Activated CD8-positive, alpha-beta T cell treated with anti-CD3 and anti-CD28 coated beads for 36 hours (primary cell): ENCODE measurements at places on chromosomes 1 and 21. TPM values are rescaled to one million over a fixed set of nuclear protein-coding genes. Genes with fewer than 3 reads are reported as not detected.

- no peak overlapping the region for H3K4me3 ChIP-seq
- H3K27ac ChIP-seq, result no peak overlapping the region
- peaks cover 4% of the 10 kb centered on the region for H3K27me3 ChIP-seq
- DNase-seq, result no peak
- H3K36me3 ChIP-seq, result no peaks in the 10 kb centered on the region
- H3K4me1 ChIP-seq, result no peaks in the 10 kb centered on the region
Observed at GRCh38 chr1:221625026-221625425, 116.9 kb downstream of the DUSP10 start.

CELA2B gene
- total RNA-seq, result not detected

- H3K36me3 ChIP-seq, result no peaks in the 10 kb centered on the region
- no peak overlapping the region for H3K4me3 ChIP-seq
- H3K27me3 ChIP-seq, result no peaks in the 10 kb centered on the region
- no peaks in the 10 kb centered on the region for H3K4me1 ChIP-seq
- no peak for DNase-seq
Observed at GRCh38 chr1:219105893-219106292, 67.8 kb upstream of the LYPLAL1 start.

DNA sequence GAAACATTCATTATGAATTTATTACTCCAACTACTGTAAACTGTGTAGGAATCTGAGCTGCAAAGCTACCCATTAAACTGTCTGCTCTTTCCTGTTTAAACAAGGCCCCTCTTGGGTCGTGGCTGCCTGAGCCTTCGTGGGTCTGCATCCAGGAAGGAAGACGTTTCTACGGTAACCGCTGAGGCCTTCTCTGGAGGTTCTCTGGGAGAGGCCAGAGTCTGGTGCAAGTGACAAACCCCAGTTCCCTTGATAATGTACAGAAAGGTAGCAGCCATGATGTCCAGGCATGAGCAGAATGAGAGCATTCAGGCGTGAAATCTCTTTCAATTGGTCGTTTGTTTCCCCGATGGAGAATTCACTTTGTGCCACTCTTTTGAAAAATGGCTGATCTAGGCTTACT is 350.2 kb downstream of the PLPP3 start:
- H3K27me3 ChIP-seq, result no peaks in the 10 kb centered on the region
- H3K4me1 ChIP-seq, result no peaks in the 10 kb centered on the region
- H3K4me3 ChIP-seq, result no peak overlapping the region
- DNase-seq, result no peak
- no peaks in the 10 kb centered on the region for H3K36me3 ChIP-seq

ETNK2 gene
- 1.4 TPM for total RNA-seq

MTMR11 gene
- total RNA-seq, result 0.86 TPM

CACHD1 gene
- total RNA-seq, result 2.2 TPM

DNA sequence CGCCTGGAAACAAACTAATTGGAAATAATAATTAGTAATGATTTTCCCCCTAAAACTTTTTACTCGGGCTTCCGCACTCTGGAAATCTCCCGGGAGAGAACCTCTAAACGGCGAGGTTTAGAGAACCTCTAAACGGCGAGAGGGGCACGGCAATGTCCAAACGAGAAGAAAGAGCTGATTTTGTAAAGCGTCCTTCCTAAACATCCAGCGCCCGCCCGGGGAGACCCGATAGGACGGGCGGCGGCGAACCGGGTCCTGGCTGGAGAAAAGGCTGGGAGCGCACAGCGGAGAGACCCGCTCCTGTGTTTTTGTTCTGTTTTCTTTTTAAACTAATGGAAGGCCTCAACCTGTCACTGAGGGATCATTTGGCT is 1.6 kb downstream of the PAX7 start:
- H3K4me3 ChIP-seq, result no peak overlapping the region
- H3K36me3 ChIP-seq, result no peaks in the 10 kb centered on the region
- no peak for DNase-seq
- peaks cover 13% of the 10 kb centered on the region for H3K4me1 ChIP-seq
- H3K27ac ChIP-seq, result no peak overlapping the region
- peaks cover 83% of the 10 kb centered on the region for H3K27me3 ChIP-seq

VHLL gene
- total RNA-seq, result 0.43 TPM

- H3K36me3 ChIP-seq, result peaks cover 6% of the 10 kb centered on the region
- peaks cover 23% of the 10 kb centered on the region for H3K4me1 ChIP-seq
- H3K27me3 ChIP-seq, result peaks cover 5% of the 10 kb centered on the region
- no peak overlapping the region for H3K27ac ChIP-seq
- DNase-seq, result peak; percentile 25
Observed at GRCh38 chr1:83692524-83693381, 306.2 kb downstream of the TTLL7 start.

DNA sequence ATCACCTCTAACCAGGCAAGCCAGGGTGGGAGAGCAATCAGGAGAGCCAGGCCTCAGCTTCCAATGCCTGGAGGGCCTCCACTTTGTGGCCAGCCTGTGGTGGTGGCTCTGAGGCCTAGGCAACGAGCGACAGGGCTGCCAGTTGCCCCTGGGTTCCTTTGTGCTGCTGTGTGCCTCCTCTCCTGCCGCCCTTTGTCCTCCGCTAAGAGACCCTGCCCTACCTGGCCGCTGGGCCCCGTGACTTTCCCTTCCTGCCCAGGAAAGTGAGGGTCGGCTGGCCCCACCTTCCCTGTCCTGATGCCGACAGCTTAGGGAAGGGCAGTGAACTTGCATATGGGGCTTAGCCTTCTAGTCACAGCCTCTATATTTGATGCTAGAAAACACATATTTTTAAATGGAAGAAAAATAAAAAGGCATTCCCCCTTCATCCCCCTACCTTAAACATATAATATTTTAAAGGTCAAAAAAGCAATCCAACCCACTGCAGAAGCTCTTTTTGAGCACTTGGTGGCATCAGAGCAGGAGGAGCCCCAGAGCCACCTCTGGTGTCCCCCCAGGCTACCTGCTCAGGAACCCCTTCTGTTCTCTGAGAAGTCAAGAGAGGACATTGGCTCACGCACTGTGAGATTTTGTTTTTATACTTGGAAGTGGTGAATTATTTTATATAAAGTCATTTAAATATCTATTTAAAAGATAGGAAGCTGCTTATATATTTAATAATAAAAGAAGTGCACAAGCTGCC is 19.8 kb downstream of the CSF1 start:
- no peak overlapping the region for H3K27ac ChIP-seq
- H3K27me3 ChIP-seq, result no peaks in the 10 kb centered on the region
- H3K36me3 ChIP-seq, result peaks cover 29% of the 10 kb centered on the region
- peaks cover 7% of the 10 kb centered on the region for H3K4me1 ChIP-seq
- no peak for DNase-seq

TNFRSF8 gene
- total RNA-seq, result 1.5 TPM

OR10J5 gene
- not detected for total RNA-seq

DNA sequence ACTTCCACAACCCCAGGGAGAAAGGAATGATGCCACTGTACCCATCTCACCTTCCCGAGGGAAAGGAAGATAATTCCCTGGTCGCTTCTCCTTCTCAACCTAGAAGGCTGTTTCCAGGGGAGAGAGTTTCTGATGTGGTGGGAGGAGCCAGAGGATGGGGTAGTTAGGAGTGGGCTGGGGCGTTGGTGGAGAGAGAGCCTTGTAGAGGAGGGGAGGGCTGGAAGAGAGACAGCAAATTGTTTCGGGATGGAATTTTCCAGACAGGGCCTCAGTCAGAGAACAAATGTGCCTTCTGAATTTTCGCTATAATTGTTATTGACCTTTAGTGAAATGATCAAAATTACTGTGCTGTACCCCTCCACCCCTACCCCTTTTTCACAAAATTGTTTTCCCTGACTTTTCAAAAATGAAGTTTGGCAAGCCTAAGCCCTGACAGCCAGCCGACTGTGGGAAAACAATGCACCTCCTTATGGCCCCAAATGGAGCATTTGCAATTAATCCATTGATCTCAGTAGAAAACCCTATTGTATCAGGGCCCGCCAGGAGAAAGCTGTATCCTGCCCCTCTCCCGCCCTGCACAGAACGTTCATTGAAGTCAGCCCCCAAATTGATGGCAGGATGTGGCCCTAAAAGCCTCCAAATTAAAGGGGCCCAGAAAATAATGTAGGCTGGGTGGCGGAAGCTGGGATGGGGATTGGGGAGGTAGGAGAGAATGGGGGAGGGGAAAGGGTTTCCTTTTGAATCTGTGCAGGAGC is 69.1 kb upstream of the JUN start:
- H3K4me1 ChIP-seq, result peaks cover 17% of the 10 kb centered on the region
- H3K27me3 ChIP-seq, result no peaks in the 10 kb centered on the region
- DNase-seq, result no peak
- no peaks in the 10 kb centered on the region for H3K36me3 ChIP-seq

GRCh38 chr1:14914351-14914988 is 239.1 kb upstream of the TMEM51 start:
- H3K36me3 ChIP-seq, result no peaks in the 10 kb centered on the region
- no peaks in the 10 kb centered on the region for H3K27me3 ChIP-seq
- no peak for DNase-seq

DNA sequence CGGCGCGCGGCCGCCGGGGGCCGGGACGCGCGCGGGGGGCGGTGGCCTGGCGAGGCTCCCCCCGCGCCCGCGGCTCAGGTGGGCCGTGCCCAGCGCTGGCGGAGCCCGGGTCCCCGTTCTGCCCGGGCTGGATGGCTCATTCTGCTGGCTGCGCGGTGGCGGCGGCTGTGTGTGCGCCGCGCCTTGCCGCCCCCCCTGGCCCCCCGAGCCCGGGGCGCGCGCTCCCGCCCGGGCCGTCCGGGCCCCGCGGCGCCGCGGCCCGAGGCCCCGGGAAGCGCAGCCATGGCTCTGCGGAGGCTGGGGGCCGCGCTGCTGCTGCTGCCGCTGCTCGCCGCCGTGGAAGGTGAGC is at the start of gene EPHB2:
TSS of gene EPHB2 (plus strand) at position 139 of the 349 bp plus-strand sequence. CDS start at position 283, 144 bp downstream.
- H3K27me3 ChIP-seq, result peaks cover 52% of the 10 kb centered on the region
- peaks cover 11% of the 10 kb centered on the region for H3K4me1 ChIP-seq
- no peak within 1 kb of the TSS for H3K27ac ChIP-seq
- DNase-seq, result peak; percentile 42
- H3K36me3 ChIP-seq, result no peaks in the 10 kb centered on the region
- peak within 1 kb of the TSS; percentile 43 for H3K4me3 ChIP-seq

GRCh38 chr21:37057614-37058013 is 15.3 kb downstream of the PIGP start:
- H3K27ac ChIP-seq, result no peak overlapping the region
- H3K27me3 ChIP-seq, result no peaks in the 10 kb centered on the region
- H3K4me3 ChIP-seq, result no peak overlapping the region
- no peak for DNase-seq
- H3K4me1 ChIP-seq, result peaks cover 9% of the 10 kb centered on the region

CCDC30 gene
- 0.60 TPM for total RNA-seq

DNA sequence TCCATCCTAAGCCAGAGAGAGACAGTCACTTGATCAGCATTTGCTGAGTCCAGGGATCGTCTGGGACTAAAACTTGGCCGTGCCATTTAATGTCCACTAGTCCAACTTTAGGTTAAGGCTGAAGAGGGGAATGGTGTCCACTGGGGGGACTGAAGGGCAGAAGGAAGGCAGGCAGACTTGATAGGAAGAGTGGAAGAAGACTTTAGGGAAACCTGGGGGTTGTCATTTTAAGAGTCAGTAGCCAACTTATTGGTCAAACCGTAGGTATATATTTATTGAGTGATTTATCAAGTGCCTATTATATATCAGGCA is 1.3 kb upstream of the LMOD1 start:
- H3K36me3 ChIP-seq, result no peaks in the 10 kb centered on the region
- H3K4me1 ChIP-seq, result peaks cover 4% of the 10 kb centered on the region
- H3K27me3 ChIP-seq, result peaks cover 48% of the 10 kb centered on the region
- no peak for DNase-seq

GRCh38 chr1:25088180-25088701 is 144.1 kb downstream of the SYF2 start:
- peaks cover 12% of the 10 kb centered on the region for H3K4me1 ChIP-seq
- no peak overlapping the region for H3K27ac ChIP-seq
- no peak for DNase-seq
- H3K36me3 ChIP-seq, result no peaks in the 10 kb centered on the region
- H3K4me3 ChIP-seq, result no peak overlapping the region
- H3K27me3 ChIP-seq, result no peaks in the 10 kb centered on the region

CD55 gene
- total RNA-seq, result 100 TPM

DNA sequence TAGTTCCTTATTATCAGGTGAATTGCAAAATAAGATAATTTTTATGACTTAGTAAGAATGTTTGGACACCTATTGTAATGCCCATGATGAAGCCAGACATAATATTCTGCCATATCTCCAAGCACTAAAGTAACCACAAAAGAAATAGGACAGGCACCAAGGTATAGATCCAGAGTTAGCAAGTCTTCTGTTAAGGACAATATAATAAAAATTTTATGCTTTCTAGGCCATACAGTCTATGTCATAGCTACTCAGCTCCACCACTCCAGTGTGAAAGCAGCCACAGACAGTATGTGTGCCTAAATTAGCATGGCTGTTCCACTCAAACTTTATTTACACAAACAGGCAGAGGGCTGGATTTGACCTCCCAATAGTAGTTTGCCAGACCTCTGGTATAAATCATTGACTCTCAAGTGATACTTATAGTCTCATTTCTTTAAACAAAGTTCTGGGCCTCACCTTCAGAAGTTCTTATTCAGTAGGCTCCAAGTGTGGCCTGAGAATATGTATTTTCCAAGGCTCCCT is 88.3 kb downstream of the SCMH1 start:
- peaks cover 18% of the 10 kb centered on the region for H3K36me3 ChIP-seq
- no peak overlapping the region for H3K27ac ChIP-seq
- no peak for DNase-seq
- no peaks in the 10 kb centered on the region for H3K27me3 ChIP-seq

DNA sequence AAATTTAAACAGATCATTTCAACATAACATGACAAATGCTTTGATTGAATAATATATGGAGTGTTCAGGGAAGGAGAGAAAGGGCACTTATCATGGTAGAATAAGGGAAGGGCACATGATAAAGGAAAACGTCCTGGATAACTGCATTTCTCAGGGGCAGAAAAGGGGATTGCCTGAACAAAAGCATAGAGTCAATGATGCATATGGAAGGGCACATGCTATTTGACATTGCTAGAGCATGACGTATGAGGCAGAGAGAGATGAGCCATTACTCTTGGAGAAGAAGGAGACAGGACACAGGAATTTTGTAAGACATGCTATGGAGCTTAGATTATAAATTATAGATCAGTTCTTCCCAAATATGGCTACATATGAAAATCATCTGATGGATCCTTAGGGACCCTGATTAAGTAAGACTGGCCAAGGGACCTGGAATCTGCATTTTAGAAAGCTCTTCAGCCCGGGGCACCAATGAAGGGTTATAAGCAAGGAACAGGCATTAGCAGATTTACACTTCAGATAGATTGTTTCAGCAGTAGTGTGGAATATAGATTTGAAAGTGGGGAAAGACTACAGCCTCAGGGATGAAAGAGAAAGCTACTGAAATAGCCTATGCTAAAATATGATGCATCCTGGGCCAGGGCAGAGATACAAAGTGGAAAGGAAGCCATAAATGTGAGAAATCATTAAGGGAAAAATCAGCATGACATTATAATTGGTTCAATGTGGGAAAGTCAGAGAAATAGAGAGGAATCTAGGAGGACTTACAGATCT is 21.3 kb downstream of the FMO2 start:
- no peak overlapping the region for H3K27ac ChIP-seq
- H3K27me3 ChIP-seq, result peaks cover 18% of the 10 kb centered on the region
- H3K4me3 ChIP-seq, result no peak overlapping the region
- no peak for DNase-seq
- H3K36me3 ChIP-seq, result no peaks in the 10 kb centered on the region
